Nephron progenitor cell (in vitro differentiated cells): ENCODE measurements at places on chromosomes 13 and 19.

DNA sequence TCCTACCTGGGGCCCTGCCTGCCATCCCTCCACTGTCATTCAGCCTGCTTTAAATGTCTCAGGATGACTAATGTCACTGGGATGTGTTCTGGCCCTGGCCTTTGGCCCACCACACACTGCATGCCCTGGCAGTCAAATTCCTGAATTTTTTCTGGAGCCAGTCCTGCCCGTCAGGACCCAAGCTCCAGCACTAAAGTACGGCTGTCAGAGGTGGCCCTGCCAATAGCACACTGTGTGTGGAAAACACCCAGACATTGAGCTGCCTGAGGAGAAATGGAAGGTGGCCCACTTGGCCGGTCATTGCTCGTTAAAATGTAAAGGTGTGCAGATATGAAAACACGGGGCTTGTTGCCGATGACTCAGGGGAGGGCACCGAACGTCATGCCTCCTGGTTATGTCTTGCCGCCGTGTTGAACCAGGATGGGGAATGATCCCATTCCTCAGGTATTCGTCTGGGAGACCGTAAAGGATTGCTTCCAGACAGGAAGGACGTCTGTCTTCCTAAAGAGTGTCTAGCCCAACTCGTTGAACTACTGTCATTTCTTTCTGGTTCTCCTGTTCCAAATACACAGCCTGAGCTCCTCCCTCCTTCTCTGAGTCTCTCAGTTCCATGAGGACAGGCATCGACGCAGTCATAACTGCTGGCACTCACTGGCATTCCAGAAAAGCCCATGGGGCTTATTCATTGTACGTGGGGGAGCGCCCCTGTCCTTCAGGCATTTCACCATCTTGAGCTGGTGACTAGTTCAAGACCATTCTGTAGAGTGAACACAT lies 40.6 kb downstream of the COL4A2 start:
- DNase-seq, result no peak

- DNase-seq, result no peak
Observed at GRCh38 chr13:105778196-105778595, 757.3 kb downstream of the EFNB2 start.

GRCh38 chr13:35768551-35768950 lies 292.1 kb upstream of the MAB21L1 start:
- no peak for DNase-seq

GRCh38 chr13:88154001-88154400 lies 482.8 kb downstream of the SLITRK5 start:
- no peak for DNase-seq

- DNase-seq, result no peak
Observed at GRCh38 chr19:38728752-38729541, 15.3 kb downstream of the CAPN12 start.

DNA sequence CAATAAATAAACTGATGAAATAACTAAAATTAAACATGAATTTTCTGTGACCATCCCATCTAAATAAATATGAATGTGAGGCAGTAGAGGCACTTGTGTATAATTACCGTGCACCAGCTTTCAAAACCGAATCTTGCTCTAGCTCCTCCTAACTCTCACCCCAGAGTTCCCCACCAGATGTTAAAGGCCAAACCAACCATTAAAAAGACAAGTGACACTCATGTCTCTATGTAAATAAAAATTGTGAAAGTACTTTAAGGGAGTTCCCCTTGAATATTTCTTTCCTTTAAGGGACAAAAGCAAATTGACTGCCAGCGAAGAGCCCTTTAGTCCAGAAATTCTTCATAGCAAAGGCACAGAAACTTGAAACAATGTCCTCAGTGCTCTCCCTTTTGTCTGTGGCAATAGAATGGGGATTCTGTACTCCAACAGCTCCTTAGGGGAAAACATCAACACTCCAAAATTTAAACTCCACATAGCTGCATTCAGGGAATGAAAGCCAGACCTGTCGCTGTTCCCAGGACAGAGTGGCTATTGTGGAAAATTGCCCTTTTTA lies 101.7 kb upstream of the SOX21 start:
- DNase-seq, result no peak

DNA sequence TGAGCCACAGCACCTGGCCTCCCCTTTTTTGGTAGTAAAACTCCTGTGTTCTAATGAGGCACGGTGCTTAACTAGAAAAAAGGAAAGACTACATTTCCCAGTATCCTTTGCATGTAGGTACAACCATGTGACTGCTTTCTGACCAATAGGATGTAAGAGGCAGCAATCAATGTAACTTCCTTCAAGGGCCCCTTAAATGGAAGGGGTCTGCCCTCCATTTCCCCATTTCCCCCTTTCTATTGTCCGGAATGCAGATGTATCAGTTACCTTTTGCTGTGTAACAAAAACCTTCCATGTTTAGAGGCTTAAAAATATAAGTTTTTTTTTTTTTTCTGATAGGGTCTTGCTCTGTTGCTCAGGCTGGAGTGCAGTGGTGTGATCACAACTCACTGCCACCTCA lies 2.2 kb downstream of the GPR32 start:
- DNase-seq, result no peak

GRCh38 chr19:17286263-17286662 lies 4.6 kb downstream of the ANKLE1 start:
- no peak for DNase-seq

- DNase-seq, result no peak
Observed at GRCh38 chr13:111640006-111640405, 319.6 kb downstream of the TEX29 start.
